Activated gamma-delta T cell (primary cell): ENCODE measurements at places on chromosomes 4 and X.

- no peak for DNase-seq
Measured at GRCh38 chrX:19785647-19786046, 101.8 kb downstream of the SH3KBP1 start.

- DNase-seq = no peak
Measured at GRCh38 chrX:150035531-150035930, 97.2 kb upstream of the EOLA2 start.

DNA sequence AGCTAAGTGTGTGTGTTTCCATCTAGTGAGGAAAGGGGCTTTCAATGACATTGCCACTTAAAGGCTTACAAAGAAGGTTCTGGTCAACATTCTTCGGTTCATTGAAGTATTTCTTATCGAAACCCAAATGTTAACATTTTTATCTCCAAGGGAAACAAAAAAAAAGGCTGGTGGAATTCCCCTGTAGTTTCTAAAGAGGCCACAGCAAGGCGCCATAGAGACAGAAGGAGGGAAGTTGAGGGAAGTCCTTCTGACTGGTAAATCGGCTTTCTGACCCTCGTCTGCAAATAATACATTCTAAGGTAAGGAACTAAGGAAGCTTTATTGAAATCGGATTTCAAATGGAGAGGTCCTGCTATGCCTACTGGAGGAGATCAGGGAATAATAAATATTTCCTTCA, 1.7 kb upstream of the ZFP42 start:
- DNase-seq = no peak

DNA sequence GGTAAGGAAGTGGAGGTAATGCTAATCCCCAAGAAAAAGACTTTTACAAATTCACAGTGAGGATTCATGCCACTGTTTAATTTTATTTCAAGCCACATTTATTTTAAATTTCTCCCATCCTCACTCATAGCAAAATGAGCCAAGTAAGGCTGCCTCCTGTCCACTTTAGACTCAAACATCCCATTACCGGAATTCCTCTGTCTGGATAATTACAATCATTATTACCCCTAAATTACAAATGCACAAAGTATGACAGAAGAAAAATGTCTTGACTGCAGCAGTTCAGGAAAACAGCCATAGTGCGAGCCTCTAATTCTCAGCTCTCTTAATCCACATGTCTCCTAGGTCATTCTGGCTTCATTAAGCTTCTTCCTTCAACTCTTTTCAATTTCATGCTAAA, 57.0 kb downstream of the MAPK10 start:
- no peak for DNase-seq

- no peak for DNase-seq
Measured at GRCh38 chrX:129825746-129826505, 17.8 kb downstream of the ZDHHC9 start.

DNA sequence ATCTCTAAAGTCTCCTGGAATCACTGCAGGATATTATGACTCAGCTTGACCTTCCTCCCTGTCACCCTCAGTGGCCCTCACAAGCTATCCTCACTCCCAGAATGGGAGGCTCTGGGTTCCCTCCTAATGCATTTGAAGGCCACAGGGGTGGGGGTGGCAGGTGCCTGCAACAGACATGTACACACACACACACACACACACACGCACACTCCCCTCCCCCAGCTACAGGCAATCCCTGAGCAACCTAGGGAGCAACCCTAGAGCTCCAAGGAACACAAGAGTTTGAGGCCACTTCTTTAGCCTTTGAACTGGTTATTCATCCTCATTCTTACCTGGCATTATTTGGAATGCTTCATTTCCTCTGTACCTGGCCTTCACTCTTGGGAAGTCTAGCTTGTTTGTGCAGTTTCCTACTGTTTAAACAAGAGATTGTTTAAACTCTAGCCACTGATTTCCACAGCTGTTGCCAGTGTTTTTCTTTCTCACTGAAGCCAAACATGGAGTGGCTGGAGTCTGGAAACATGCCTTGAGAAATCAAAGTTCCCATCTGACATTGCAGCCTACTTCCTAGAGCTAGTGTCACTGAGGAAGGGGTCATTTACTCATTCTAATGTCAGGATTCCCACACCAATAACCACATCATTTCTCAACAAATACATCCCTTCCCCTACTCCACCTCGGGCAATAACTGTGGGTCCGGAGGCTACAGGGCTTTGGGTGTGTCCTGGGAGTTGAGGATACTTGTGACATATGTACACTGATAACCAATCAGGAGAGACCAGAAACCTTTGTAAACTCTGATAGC, 37.7 kb downstream of the MAOA start:
- DNase-seq = no peak

DNA sequence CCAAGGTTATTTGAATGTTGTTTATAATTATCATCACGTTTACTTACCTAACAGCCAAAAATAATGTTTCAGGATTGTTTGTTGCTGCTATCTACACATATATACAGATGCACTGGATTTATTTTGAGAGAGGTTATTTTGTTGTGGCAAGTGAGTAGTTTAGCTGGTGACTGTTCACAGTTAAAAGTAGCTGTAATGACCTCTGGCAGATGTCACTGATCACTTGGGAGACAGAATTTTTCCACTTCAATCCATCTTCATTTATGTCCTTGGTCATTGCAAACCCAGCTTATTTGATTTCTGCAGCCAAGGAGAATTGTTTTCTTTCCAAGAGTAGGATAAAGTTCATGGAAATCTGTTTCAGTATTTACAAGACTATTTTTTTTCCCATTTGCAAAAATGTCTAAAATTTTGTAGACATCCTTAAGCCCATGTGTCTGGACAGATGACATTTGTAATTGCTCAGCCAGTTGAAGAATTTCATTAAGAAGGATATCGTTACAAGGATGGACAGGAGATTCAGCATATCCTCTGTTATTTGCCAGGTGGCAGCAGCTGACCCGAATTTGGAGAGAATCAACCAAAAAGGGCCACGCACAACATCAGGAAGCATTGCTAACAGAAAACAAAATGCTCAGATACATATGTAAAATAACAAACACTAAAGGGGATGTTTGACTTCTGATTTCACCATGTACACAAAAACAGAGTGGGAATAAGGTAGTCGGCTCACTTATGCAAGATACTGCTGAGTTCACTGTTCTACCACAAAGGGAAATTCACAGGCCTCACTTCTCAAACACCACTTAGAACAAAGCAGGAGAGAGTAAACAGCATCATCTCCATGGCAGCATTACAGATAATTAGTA, 64.5 kb downstream of the GPRIN3 start:
- DNase-seq = no peak

GRCh38 chr4:142656178-142656577, 189.9 kb downstream of the INPP4B start:
- no peak for DNase-seq

GRCh38 chr4:139828966-139829664, 163.5 kb downstream of the MGST2 start:
- DNase-seq = no peak

GRCh38 chr4:147764337-147764736, 32.4 kb downstream of the ARHGAP10 start:
- DNase-seq = no peak

GRCh38 chr4:144494280-144494679, 151.7 kb upstream of the HHIP start:
- DNase-seq = no peak

DNA sequence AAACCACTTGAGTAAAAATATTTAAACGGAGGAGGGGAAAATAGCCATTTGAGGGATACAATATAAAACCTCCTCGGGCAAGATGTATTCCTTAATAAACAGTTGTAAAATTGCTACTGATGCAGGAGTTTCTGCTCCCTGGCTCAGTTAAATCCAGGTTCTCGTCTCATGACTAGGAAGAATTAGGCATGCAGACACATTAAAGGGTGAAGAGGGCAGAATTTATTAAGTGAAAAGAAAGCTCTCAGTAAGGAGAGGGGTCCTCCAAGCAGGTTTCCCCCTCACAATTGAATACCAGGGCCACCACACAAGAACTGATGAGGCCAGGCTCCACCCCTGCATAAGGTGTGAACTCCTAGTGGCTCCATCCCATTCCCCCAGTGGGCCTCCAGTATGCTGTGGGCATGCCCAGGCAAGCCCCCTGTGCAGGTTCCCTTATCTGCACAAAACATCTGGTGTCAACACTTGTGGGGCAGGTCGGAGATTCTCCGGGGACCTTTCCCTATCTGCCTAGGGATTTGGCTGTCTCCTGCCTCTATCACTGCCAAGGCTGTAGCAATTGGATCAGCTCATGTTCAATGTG, 80.4 kb downstream of the HS6ST2 start:
- DNase-seq = no peak

DNA sequence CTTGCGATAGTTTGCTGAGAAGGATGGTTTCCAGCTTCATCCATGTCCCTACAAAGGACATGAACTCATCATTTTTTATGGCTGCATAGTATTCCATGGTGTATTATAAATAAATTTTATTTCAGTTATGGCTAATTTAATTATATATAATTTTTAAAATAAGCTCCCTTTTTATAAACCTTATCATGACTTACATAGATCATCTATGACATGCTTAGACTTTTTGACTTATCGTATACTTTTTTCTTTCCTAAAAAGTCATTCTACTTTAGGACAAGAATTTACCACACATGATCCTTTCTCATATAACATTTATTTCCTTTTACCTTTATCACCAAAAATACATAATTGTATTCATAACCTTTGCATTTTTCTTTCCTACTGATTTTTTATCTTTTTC, 376.5 kb downstream of the CCSER1 start:
- DNase-seq = no peak

GRCh38 chrX:114717921-114718320, 134.0 kb downstream of the HTR2C start:
- no peak for DNase-seq

GRCh38 chr4:1081689-1082040, 31.7 kb downstream of the RNF212 start:
- DNase-seq = no peak

- no peak for DNase-seq
Measured at GRCh38 chrX:132940727-132941327, 17.6 kb downstream of the HS6ST2 start.

- no peak for DNase-seq
Measured at GRCh38 chrX:65997978-65998717, 41.7 kb downstream of the VSIG4 start.

GRCh38 chrX:20451929-20452328, 185.2 kb upstream of the RPS6KA3 start:
- no peak for DNase-seq

GRCh38 chr4:24160358-24160757, 270.5 kb upstream of the PPARGC1A start:
- DNase-seq = no peak

GRCh38 chr4:55993994-55994663, 45.4 kb downstream of the CEP135 start:
- DNase-seq = no peak

DNA sequence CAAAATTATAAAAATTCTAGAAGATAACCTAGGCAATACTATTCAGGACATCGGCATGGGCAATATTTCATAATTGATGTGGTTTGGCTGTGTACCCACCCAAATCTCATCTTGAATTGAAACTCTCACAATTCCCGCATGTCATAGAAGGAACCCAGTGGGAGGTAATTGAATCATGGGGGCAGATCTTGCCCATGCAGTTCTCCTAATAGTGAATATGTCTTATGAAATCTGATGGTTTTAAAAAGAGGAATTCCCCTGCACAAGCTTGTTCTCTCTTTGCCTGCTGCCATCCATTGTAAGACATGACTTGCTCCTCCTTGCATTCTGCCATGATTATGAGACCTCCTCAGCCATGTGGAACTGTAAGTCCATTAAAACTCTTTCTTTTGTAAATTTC, 77.7 kb downstream of the DDX60 start:
- no peak for DNase-seq

DNA sequence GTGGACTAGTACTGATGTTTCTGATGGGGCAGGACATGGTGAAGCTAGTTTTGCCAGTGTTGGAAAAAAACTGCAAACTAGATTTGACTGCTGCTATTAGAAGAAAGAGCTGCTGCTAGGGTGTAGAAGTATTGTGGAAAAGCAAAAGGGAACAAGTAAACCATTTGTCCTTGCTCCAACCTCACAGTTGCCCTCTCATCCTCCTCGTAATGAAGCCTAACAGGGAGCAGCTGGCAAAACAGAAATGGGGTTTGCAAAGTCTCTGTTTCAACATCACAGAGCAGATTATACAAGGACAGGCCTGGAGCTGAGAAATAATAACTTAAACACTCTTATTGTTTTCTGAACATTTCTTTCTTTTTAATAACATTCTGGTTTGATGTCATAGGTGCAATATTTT, 346.2 kb downstream of the MAGEB5 start:
- no peak for DNase-seq

DNA sequence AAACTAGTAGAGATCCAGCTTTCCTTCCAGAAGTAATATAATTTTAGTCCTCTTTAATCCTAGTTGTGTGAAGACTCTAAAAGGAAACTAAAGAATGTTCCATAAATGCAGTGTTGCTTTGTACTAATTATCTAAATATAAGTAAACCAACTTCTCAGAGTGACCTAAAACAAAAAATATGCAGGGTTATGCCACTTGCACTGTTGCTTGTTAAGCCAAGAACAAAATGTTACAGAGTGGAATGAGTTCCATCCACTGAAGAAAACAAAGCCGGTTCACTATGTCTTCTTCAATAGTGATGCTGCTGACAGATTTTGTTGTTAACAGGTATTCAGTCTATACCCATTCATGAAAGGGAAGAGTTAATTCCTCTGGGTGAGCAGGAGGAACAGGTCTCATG, 252.0 kb upstream of the DIAPH2 start:
- no peak for DNase-seq

DNA sequence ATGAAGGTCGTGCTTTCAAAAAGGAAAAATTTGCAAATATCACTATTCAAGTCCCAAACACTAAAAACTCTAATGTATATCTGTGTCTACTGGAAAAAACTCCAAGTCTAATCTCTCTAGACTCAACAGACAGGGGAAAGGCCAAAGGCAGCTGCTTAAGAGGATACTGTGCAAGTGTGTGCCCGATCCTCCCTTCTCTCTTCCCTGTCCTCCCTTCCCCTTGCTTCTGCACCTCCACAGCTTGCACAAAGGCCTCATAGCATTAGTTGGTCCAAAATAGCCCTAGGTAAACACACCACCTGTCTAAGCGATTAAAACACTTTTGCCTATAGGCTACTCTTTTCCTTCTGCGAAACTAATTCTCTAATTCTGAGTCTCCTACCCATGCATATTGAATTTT, 10.6 kb downstream of the C4orf54 start:
- no peak for DNase-seq

DNA sequence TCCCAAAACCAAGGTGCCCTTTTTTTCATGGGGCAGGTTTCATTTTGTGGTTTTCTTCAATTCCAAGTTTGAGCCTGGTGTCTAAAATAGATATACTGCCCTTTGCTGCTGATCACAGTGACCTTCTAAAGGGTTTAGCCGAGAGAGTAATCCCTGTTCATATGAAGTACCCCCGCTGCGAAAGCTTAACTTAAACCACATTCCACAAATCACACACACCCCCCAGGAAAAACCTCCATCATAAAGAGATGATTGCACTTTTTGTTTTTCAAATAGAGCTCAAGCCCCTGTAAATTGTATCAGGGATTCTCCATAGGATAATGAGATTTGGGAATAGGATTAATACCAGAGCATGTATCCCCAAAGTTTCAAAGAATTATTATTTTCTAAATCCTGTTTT, 90.8 kb downstream of the USP46 start:
- no peak for DNase-seq

GRCh38 chr4:176333076-176333475, 13.3 kb downstream of the SPCS3 start:
- no peak for DNase-seq
